ENCODE measurements at places on chromosomes 12 and 14.

DNA sequence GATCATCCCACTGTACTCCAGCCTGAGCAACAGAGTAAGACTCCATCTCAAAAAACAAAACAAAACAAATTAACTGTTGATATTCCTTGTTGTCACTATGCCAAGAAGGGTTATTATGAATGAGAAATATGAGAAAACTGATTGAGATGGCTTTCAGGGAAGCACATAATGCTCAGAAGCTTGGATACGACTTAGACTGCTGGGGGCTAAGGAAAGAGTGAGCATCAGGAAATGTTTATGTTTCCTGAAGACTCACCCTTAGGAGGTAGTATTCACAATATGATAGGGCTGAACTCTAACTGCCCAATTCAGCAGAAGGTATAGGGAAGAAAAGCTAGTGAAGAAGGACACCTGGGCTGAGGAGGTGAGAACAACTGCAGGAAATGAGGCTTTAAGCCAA is 6.3 kb downstream of the STYK1 start:
- H3K4me1 ChIP-seq, result peaks cover 40% of the 10 kb centered on the region
- H3K27ac ChIP-seq, result no peak overlapping the region
- peaks cover 48% of the 10 kb centered on the region for H3K36me3 ChIP-seq
- no peaks in the 10 kb centered on the region for H3K27me3 ChIP-seq
- no peak for DNase-seq

GRCh38 chr12:39780411-39780912 is 160.9 kb upstream of the ABCD2 start:
- no peak overlapping the region for H3K27ac ChIP-seq
- H3K4me3 ChIP-seq, result no peak overlapping the region
- H3K4me1 ChIP-seq, result no peaks in the 10 kb centered on the region
- DNase-seq, result no peak
- H3K36me3 ChIP-seq, result no peaks in the 10 kb centered on the region

DNA sequence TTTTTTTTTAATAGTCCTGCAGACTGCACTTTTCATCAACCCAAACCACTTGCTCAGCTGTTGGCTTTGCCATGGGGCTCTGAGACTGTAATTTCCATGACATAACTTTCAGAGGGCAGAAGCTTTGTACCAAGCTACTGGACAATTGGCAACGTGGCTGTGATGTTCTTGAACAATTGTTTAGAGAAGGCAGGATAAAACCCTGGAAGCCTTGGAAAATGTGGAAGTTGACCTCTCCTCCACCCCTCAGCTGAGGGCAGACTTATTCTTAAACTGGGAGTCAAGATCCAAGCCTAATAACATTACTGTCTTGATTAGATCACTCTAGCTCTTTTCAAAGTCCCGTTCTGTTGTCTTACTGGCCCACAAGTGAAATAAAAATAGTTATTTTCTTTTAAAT is 2.2 kb downstream of the OR4E1 start:
- H3K4me1 ChIP-seq, result no peaks in the 10 kb centered on the region
- H3K27me3 ChIP-seq, result peaks cover 29% of the 10 kb centered on the region
- H3K36me3 ChIP-seq, result no peaks in the 10 kb centered on the region

GRCh38 chr12:71999795-72000194 is 61.1 kb downstream of the TPH2 start:
- DNase-seq, result no peak
- no peak overlapping the region for H3K27ac ChIP-seq
- H3K4me1 ChIP-seq, result peaks cover 3% of the 10 kb centered on the region
- H3K36me3 ChIP-seq, result no peaks in the 10 kb centered on the region
- H3K27me3 ChIP-seq, result peaks cover 44% of the 10 kb centered on the region

DNA sequence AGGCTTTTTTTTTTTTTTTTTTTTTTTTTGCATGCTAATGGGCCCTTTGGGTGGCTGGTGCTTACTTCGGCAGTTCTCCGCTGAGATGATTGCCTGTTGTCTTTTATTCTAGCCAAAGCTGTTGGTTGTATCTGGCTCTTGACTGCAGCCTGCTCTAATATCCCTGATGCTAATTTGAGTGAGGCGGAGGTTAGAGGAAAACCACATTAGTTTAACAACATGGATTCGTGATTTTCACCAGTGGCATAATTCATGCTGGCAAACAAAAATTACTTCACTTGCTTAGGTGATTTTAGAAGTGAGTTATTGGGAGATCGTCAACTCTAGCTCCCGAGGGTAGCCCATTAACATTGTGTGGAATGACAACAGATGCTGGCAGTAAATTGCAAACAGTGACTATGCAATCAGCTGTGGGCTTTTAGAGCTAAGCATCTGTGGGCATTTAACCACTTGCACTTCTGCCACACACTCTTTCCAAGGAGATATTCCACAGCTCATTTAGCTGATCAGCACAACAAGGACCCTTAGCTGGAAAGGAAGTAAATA is 97.6 kb upstream of the ZDHHC17 start:
- no peak for DNase-seq
- H3K4me3 ChIP-seq, result no peak overlapping the region
- H3K36me3 ChIP-seq, result no peaks in the 10 kb centered on the region

- no peak overlapping the region for H3K27ac ChIP-seq
- no peak for DNase-seq
- H3K4me3 ChIP-seq, result no peak overlapping the region
These were observed 35.7 kb downstream of the FOXN4 start for GRCh38 chr12:109273354-109273753.

DNA sequence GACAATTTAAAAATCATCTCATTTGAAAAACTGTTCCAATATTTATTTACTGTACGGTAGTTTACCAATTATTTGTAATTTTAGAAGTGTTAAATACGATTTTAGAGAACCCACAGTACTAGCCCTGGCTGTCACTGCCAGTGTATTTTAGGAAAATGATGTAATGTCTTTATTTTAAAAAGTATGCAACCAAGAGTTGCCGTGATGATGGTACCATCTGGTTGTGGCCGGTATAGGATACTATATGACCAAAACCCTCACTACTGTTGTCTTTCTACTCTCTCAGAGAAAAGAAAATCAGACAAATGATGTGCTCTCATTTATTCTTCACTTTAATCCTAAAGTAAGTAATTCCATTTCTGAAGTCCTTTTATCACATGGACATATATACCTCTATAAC is 395.0 kb downstream of the FOXG1 start:
- no peak overlapping the region for H3K27ac ChIP-seq
- H3K27me3 ChIP-seq, result no peaks in the 10 kb centered on the region
- DNase-seq, result no peak
- H3K4me3 ChIP-seq, result no peak overlapping the region

DNA sequence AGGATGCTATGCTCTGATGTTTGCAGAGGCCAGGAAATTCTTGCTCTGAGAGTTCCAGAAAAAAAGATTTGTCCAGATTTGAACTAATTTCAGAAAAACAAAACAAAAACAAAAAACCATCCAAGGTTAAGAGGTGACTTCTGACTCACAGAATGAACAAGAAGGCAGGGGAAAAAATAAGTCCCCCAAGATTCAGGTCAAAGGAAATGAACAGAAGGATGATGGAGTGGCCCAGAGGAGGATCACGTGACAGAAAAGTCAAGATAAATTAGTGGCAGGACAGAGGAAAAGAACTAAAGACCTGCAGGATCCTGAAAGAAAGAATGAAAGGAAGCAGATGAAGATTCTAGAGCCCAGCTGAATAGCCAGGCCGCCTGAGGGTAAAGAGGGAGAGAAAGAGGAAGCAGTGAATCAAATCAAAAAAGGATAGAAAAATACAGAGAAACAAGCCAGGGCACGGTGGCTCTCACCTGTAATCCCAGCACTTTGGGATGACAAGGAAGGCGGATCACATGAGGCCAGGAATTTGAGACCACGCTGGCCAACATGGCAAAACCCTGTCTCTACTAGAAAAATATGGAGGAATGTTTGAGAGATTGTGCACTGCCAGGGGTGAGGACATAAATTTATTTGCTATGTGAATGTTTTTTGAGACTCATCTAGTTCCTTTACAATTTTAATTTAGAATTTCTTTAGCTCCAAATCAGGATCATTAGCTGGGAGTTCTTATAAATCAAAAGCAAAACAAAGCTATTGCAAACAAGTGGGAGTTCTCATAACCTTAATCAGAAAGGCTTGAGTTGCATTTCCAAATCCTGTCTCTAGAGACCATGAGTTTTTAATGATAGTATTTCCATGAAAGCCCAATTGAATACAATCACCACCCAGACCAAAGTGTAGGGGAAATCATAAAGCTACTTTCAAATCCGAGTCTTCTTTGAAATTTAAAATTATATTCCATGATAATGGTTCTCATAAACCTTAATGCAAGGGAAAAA is 217.1 kb upstream of the PLEKHG7 start:
- peaks cover 11% of the 10 kb centered on the region for H3K36me3 ChIP-seq
- peaks cover 11% of the 10 kb centered on the region for H3K4me1 ChIP-seq
- no peak overlapping the region for H3K27ac ChIP-seq
- no peak overlapping the region for H3K4me3 ChIP-seq
- H3K27me3 ChIP-seq, result no peaks in the 10 kb centered on the region

GRCh38 chr14:85459361-85460000 is 70.5 kb upstream of the FLRT2 start:
- no peak for DNase-seq
- no peak overlapping the region for H3K27ac ChIP-seq

DNA sequence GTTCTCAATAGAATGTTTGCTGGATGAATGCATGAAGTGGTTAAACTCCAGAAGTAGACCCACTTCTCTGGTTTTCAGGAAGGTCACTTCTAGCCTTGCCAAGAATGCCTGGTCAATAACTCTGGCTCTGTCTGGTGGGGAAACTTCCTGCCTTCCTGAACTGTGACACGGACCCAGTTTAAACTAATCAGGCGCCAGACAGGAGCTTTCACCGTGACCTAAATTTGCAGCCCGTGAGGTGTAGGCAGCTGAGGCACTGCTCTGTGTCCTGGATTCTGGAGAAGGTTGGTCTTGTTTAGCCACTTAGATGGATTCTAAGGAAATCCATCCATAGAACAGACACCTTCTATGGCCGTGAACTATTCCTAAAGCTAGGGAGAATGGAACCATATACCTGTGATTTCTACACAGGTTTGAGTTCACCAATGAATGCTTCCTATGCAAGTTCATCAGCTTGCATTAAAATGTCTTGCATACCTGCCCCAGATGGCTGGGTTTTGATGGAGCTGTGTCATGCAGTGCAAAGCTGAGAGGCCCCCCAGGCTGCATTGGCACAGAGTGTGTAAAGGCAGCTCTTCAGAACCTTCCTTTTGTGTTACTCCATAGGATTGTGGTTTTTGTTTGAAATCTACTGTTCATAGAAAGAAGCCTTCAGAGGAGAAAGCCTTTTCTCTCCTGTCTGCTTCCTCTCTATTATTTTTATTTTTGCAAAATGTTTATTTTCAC is 4.4 kb downstream of the CHST11 start:
- no peak for DNase-seq
- H3K4me3 ChIP-seq, result peak overlapping the region; percentile 89
- peak overlapping the region; percentile 90 for H3K27ac ChIP-seq
- H3K27me3 ChIP-seq, result no peaks in the 10 kb centered on the region
- H3K36me3 ChIP-seq, result peaks cover 49% of the 10 kb centered on the region
- peaks cover 54% of the 10 kb centered on the region for H3K4me1 ChIP-seq

DNA sequence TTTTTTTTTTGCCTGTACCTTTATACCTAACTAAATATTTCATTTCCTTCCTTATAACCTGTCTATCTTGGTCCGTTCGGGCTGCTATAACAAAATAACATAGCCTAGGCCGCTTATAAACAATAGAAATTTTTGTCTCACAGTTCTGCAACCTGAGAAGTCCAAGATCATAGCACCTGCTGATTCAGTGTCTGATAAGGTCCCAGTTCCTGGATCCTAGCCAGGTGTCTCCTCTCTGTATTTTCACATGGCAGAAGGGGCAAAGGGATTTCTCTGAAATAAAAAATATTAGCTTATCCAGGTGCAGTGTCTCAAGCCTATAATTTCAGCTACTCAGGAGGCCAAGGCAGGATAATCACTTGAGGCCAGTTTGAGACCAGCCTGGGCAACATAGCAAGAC is 1046.6 kb upstream of the USP15 start:
- H3K27me3 ChIP-seq, result no peaks in the 10 kb centered on the region
- no peaks in the 10 kb centered on the region for H3K4me1 ChIP-seq
- no peak for DNase-seq

GRCh38 chr12:40971911-40972310 is 216.2 kb upstream of the PDZRN4 start:
- no peak overlapping the region for H3K4me3 ChIP-seq
- no peaks in the 10 kb centered on the region for H3K4me1 ChIP-seq
- H3K27me3 ChIP-seq, result no peaks in the 10 kb centered on the region
- DNase-seq, result no peak

GRCh38 chr14:35944847-35945246 is 118.7 kb downstream of the BRMS1L start:
- no peak overlapping the region for H3K27ac ChIP-seq
- DNase-seq, result peak; percentile 52
- no peaks in the 10 kb centered on the region for H3K36me3 ChIP-seq
- H3K4me3 ChIP-seq, result no peak overlapping the region
- peaks cover 9% of the 10 kb centered on the region for H3K4me1 ChIP-seq

DNA sequence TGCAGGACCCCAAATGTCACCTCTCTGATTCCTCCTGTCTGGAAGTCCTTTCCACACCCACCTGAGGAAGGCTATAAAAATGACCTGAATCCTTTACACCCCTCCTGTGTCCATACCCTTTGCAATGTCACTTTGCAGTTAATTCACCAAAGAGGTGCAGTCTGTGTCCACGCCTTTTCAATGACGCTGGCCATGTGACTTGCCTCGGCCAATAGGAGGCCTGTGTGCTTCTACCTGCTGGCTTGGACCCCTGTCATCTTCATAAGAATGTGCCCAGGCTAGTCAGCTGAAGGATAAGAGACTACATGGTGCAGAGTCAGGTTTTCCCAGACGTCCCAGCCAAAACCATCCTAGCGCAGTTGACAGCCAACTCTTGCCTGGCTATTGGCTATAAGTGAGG is 101.4 kb downstream of the KSR2 start:
- H3K4me1 ChIP-seq, result no peaks in the 10 kb centered on the region
- no peaks in the 10 kb centered on the region for H3K36me3 ChIP-seq
- no peak overlapping the region for H3K27ac ChIP-seq
- no peak overlapping the region for H3K4me3 ChIP-seq

DNA sequence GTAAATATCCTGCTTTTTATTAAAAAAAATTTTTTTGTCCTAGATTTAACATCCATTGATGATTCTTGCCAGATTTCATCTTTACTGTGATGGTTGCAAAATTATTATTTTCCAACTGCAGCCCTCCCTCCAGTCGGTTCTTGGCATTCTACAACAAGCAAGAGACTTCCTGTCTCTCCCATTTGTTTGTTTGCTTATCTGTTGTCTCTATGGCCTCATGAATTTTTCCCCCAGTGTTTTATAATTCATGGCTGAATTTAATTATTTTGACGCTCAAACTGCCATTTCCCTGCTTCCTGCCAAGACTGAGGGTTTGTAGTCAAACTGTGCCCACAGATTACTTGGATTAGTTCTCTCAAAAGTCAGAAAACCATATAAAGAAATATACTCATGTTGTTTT is 25.9 kb downstream of the CGRRF1 start:
- no peak for DNase-seq
- no peaks in the 10 kb centered on the region for H3K27me3 ChIP-seq
- H3K4me3 ChIP-seq, result no peak overlapping the region
- peaks cover 4% of the 10 kb centered on the region for H3K36me3 ChIP-seq
- H3K27ac ChIP-seq, result no peak overlapping the region

DNA sequence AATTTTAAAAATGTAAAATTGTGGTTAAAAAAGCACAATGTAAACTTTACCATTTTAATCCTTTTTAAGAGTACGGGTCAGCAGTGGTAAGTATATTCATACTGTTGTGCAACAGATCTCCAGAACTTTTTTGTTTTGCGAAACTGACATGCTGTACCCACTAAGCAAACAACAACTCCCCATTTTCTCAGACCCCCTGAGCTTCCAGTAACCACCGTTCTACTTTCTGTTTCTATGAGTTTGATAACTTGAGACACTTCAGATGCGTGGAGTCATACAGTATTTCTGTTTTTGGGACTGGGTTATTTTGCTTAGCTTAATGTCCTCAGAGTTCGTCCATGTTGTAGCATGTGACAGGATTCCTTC is 38.0 kb downstream of the CHST11 start:
- peaks cover 58% of the 10 kb centered on the region for H3K36me3 ChIP-seq
- DNase-seq, result peak; percentile 51
- H3K4me3 ChIP-seq, result peak overlapping the region; percentile 70
- no peaks in the 10 kb centered on the region for H3K27me3 ChIP-seq

Data from activated CD8-positive, alpha-beta memory T cell treated with anti-CD3 and anti-CD28 coated beads, Interleukin-2, amount 10 ng/mL, durations not matched to agents 7 days and 5 days (primary cell).